ENCODE measurements at places on chromosomes 12 and 14.

- DNase-seq, result no peak
Observed at GRCh38 chr12:109648521-109648920, 65.1 kb upstream of the FAM222A start.

- DNase-seq, result no peak
Observed at GRCh38 chr12:91191513-91192111, 9.0 kb upstream of the DCN start.

GRCh38 chr12:27966870-27967269 lies 5.7 kb downstream of the PTHLH start:
- no peak for DNase-seq

GRCh38 chr12:50047693-50048250 lies 9.6 kb upstream of the ASIC1 start:
- DNase-seq, result no peak

DNA sequence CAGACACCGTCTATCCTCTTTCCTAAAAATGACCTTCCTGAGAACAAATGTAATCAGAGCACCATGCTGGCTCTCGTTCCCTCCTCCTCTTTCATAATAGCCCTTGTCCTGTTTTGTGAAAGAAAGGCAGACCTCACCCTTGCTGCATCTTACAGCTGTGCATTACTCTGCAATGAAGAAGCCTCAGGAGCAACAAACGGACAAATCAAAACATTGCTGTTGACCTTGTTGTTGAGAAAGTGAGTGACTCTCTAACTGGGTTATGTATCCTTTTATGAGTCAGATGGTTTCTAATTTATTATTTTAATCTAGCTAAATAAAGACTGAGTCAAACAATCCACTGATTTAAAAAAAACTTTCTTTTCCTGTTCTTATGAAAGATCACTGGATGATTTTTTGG lies 180.9 kb downstream of the RPS29 start:
- DNase-seq, result no peak

DNA sequence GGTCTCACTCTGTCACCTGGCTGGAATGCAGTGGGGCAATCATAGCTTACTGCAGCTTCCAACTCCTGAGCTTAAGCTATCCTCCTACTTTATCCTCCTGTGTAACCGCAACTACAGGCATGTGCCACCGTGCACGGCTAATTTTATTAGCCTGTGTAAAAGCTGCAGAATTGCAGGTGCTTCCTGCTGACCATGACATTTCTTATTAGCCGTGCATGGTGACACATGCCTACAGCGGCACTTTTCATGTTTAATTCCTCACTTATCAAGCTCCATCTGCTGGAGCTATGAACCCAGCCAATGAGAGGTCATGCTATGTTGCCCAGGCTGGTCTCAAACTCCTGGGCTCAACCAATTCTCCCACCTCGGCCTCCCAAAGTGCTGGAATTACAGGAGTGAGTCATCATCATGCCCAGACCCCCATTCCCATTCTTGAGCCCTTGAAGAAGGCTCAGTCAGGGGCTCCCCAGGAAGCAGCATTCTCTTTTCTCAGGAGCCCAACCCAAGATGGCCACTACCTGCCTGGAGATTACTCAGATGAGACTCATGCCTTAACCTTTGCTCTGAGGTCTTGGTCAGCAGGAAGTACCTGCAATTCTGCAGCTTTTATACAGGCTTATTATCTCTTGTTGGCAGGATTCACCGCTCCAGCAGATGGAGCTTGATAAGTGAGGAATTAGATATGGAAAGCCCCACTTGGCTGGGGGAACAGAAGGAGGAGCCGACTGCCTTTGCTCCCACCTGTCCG lies 503.2 kb downstream of the MED13L start:
- DNase-seq, result no peak

DNA sequence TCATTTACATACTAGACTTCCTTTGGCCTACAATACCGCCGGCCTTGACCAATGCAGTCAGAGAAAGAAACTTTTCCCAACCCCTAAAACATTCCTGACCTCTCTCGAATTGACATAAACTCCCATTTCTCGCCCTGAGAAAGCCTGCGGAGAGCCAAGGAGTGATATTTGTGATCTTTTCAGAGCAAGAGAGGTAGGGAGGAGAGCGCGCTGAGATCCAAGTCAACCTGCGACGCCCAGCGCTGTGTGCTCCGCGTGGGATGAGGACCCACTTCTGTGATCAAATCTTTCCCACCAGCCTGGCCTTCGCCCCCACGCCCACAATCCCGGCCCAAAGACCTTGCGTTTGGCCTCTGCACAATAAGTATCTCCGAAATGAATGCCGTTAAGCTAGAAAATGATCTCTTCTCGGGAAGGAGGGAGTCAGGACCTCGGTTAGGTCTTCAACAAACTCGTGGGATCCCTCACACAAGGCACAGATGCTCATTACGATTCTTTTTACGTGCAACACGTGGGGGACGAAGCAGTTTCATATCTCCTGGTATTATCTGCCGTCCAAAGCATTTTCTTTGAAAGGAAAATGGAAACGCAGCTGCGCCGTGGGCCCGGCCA lies 6.3 kb upstream of the NPAS3 start:
- no peak for DNase-seq

DNA sequence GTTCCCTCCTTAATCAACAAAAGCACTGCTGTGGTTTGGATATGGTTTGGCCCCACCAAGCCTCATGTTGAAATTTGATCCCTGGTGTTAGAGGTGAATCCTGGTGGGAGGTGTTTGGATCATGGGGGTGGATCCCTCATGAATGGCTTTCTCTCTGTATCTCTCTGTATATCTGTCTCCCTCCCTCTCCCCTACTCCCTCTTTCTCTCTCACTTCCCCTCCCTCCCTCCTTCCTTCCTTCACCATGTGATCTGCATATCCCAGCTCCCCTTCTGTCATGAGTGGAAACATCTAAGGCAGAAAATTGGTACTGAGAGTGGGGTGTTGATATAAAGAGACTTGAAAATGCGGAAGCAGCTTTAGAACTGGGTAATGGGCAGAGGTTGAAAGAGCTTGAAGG lies 5.2 kb downstream of the GSKIP start:
- no peak for DNase-seq

- DNase-seq, result no peak
Observed at GRCh38 chr12:124322271-124322998, 27.5 kb downstream of the RFLNA start.

DNA sequence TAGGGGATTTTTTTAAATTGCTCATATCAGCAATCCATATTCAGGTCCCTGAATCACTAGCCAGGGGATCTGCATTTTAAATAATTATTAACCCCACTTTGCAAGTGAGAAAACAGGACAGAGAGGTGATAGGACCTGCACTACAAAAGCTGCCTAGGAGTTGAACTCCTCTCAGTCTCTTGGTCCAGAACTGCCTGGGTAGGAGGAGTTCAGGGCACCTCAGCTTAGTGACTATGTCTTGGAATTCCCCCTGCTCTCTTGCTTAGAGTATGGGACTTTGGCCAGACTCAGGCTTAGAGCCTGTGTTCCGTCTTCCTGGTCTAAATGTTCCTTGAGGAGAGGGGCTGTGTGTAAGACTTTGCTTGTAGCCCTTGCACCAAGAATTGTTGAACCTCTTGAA lies 68.2 kb upstream of the WSCD2 start:
- no peak for DNase-seq

GRCh38 chr14:58171090-58171489 lies 19.1 kb upstream of the ARMH4 start:
- DNase-seq, result no peak

GRCh38 chr12:31007153-31007495 lies 66.5 kb upstream of the DDX11 start:
- DNase-seq, result no peak

- DNase-seq, result no peak
Observed at GRCh38 chr14:57038689-57039088, 228.4 kb upstream of the OTX2 start.

DNA sequence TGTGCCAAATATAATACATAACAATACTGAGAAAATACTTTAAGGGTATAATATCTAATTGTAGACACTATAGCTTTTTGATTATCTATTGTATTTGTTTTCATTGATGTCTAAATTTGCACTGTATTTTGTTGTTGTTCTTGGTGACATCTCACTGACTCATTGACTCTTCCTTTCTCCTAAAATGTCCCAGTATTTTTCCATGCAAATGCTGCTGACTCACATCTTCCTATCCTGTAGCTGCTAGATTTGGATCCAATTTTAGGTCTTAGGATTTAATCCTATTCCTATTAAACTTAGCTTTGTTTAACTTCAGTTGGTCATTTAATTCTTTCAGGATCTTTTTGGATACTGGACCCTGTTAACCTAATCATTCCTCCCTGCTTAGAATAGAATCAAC lies 148.5 kb downstream of the TMTC2 start:
- DNase-seq, result no peak

GRCh38 chr12:112149596-112149995 lies 24.2 kb downstream of the TRAFD1 start:
- no peak for DNase-seq

DNA sequence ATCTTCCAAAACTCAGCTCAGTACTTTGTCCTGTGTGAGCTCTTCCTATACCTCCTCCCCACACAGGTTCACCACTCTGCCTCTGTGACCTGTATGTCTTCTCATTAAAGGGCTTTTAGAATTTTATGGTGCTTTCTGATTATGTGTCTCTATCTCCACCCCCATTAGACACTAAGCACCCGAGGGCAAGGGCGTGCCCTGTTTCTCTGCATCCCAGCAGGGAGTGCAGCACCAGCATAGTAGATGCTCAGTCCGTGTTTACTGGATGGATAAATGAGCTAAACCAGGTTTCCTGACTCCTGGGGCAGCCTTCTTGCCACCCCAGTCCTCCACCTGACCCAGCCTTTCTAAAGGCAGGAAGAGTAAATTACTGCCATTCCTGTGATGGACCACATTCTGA lies 333.8 kb downstream of the CACNA1C start:
- no peak for DNase-seq

- no peak for DNase-seq
Observed at GRCh38 chr12:13947276-13947946, 34.0 kb downstream of the GRIN2B start.

- no peak for DNase-seq
Observed at GRCh38 chr14:101511620-101512375, 49.5 kb upstream of the DIO3 start.

DNA sequence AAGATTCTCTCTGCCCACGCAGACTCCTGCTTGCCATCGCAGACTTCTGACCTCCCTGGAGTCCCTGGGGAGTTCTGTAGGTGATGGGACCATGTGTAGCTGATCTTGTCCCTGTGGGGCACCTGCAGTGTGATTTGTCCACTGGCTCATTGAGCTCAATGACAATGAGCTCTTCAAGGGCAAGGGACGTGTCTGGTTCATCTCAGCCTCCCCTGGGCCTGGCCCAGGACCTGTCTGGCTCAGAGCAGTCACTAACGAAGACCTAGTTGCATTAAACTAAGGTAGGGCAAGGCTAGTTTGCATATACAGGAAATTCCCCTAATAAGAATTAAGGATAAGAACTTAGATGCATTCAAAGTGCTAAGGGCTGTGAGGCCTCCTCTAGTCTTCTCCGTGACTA lies 245.5 kb upstream of the NOS1 start:
- DNase-seq, result no peak
